ENCODE measurements at places on chromosomes 4 and X.

GRCh38 chr4:34010751-34011519, 2233.4 kb downstream of the ARAP2 start:
- DNase-seq: no peak

GRCh38 chrX:151279161-151279560, 102.8 kb downstream of the GPR50 start:
- DNase-seq: no peak

DNA sequence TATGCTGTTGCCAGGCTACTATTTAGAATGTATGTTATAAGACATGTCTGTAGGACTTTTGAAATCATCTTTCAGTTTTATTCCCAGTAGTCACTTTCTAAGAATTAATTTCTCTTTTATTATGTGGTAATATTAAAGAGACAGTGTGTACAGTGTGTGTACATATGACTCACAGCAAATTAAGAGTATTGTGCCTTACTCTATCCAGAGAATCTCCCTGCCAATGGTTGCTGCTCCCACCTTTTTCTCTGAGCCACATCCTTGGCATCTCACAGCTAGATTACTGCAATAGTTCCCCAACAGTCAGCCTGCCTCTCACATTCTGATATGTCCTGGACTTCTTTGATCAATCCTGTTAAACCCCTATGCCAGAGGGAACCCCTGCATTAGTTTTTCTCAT, 114.5 kb downstream of the ANXA5 start:
- DNase-seq: no peak

DNA sequence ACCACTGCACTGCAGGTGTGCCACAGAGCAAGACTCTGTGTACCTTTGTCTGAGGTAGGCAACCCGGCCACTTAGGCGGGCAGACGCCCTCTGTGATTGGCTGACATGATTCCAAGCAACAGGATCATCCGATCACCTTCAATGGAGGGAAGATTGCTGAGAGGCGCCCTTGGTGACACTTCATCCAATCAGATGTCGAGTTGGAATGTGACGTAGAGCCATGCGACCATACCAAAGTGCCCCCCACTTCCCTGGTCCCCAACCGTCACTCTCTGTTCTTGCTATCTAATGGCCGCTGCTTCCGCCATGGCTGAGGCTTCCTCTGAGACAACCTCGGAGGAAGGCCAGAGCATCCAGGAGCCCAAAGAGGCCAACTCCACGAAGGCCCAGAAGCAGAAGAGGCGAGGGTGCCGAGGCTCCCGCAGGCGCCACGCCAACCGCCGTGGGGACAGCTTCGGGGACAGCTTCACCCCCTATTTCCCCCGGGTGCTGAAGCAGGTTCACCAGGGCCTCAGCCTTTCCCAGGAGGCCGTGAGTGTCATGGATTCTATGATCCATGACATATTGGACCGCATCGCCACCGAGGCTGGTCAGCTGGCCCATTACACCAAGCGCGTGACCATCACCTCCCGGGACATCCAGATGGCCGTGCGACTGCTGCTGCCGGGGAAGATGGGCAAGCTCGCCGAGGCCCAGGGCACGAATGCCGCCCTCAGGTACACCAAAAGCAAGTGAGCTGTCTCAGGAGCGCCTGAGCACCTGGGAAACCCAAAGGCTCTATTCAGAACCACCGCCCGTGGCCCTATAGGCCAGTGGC, at the start of gene H2BW2:
H2BW2 (plus strand) TSS at position 268 of the 817 bp plus-strand sequence; CDS start at position 307, 39 bp downstream.
- no peak for DNase-seq

- no peak for DNase-seq
These were observed 146.2 kb downstream of the SPATA18 start for GRCh38 chr4:52197306-52197705.

DNA sequence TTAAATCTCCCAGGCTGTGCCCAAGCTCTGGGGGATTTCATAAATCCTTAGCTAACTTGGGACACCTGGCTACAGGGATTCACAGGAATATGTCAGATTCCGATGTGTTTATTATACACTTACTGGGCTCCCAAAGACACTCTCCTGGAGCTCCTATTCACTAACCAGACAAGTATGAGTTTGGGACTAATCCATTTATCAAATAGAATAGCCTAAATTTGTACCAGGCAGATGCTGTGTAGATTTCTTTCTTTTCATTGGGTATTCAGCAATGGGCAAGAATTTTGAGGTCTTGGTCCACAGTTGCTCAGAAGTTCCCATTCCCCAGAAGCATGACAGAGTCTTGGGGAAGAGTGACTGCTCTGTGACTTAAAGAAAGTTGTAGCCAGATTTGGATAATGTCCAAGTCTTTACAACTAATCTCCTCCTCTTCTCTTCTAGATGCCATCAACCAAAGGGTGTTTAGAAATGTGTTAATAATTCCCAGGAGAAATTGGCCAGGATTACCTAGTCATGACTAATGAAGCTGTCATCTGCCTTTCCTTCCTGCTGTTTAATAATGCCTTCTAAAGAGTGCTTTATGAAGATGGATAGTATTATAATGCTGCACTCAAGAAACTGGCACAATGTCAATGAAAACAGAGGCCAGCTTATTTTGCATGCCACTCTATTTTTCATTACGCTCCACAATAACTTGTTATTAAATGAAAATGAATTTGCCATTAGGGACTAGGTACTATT, 120.9 kb downstream of the CHIC2 start:
- no peak for DNase-seq

- DNase-seq: no peak
These were observed 37.0 kb upstream of the CD99L2 start for GRCh38 chrX:150935467-150935866.

DNA sequence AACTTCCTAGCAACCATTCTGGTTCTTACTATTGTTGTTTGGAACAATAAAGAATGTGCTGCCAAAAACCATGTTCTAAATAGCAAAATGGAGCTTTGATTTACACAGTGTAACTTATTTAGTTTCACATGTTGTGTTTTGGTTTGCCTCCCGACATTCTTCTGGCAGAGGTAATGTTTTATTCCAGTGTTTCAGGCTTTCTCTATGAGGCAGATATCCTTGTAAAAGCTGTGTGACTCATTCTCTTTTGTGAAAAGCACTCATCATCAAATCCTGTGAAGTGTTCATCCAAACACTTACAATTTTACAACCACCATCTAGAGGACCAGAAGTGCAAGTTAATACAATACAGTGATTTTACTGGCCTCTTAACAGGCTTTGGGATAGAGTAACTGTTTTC, 219.0 kb upstream of the GIMD1 start:
- DNase-seq: no peak

DNA sequence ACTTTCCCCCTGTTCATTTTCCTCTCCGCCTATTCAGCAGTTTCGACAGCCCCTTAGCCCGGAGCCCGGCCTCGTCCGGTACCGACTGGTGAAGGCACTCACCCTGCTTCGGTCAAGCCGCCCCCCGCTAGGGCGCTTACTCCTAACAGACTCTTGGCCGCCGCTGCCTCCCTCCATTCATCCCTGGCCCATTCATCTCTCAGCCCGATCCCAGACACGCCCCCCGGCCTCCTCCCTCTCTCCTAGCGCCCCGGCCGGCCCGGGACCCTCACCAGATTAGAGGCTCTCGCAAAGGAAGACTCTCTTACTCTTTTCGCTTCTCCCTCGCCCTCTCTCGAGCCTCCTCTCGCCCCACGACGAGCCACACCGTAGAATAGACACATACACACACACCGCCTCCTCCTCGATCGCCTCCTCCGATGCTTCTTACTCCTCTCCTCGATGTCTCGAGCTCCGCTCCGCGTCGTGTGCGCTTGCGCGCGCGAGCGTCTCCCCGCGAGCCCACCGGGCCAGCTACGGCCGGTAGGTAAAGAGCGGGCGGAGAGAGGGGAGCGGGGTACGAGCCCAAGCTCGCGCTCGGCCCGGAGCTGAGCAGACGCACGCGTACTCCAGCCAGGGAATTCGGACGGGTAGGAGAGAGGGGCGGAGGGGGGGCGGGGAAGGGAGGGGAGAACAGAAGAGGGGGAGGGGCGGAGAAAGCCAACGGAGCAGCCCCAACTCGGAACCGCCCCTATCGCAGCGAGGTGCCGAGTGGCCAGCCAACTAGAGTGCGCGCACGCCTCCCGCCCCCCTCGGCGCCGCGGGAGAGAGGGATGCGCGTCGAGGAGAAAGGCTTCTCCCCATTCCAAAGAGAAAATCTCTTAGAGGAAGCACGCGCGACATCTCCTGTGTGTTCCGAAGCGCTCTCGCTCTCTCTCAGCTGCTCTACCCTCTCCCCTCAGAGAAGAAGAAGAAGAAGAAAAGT, at the start of gene WNK3:
WNK3 (minus strand) TSS at position 633 of the 964 bp plus-strand sequence.
- peak; percentile 70 for DNase-seq

DNA sequence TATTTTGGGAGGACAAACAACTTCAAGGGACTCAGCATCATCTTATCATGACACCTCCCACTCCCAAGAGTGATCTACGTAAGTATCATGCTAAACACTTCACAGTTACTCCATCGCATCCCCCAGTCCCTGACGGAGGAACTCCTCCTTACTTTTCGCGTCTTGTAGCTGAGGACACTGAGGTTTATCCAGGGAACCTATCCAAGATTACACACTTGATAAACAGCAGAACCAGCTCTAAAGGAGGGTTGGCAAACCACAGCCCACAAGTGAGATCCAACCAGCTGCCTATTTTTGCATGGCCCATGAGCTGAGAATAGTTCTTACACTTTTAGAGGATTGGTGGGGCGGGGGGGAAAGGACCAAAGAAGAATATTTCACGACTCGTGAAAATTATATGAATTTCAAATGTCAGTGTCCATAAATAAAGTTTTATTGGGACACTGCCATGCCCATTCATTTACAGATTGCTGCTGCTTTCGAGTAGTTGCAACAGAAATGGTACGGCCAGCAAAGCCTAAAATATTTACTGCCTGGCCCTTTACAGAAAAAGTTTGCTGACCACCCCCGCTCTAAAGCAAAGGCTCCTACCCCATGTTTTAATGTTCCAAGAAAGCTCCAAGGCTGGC, 47.8 kb downstream of the SEPSECS start:
- no peak for DNase-seq

DNA sequence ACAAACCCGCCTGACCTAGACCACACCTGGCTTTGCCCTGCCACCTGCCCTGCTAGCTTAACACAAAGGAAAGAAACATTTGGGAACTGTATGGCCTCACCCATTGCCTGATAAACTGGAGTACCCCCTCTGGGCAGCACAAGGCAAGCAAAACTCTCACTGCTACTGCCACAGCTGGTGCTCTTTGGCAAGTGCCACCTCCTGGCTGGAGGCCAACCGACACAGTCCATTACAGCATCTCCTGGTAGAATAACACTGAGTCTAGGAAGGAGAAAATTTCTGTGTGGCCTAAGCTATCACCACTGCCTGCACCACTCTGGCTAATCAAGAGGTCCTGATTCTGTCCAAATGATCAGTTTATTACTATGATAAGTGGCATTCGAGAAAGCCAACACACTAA, 18.9 kb upstream of the SPANXN3 start:
- DNase-seq: no peak

- no peak for DNase-seq
These were observed 1731.7 kb downstream of the ARAP2 start for GRCh38 chr4:34512616-34513015.

DNA sequence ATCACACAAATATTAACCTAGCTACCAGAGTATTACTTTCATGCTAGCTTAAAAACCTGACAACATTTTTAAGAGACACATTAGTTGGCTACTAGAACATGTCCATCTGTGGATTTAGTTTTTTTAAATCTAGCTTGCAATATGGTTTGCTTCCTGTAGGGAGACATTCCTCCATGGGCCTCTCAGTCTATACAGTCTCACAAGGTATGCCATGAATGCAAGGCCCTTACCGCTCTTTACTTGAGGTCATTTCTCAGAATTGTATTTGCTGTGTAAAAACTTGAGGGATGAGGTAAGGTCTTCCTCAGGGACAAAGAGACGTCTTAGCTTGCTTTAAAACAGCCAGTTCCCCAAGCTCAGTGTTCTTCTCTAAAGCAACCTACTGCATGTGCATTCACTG, 26.9 kb downstream of the UBA6 start:
- no peak for DNase-seq

GRCh38 chrX:133412665-133413064, 2.6 kb downstream of the GPC4 start:
- DNase-seq: no peak

- no peak for DNase-seq
These were observed 139.9 kb downstream of the AFAP1 start for GRCh38 chr4:7799736-7800135.

GRCh38 chr4:98891478-98892337, 37.2 kb downstream of the EIF4E start:
- no peak for DNase-seq

Data from NCI-H526 treated with DMSO at 0.1 percent for 48 hours (cell line).